ENCODE measurements at places on chromosomes 12 and 14.

GRCh38 chr14:22545842-22546721 lies 42.9 kb downstream of the DAD1 start:
- DNase-seq, result peak; percentile 78

DNA sequence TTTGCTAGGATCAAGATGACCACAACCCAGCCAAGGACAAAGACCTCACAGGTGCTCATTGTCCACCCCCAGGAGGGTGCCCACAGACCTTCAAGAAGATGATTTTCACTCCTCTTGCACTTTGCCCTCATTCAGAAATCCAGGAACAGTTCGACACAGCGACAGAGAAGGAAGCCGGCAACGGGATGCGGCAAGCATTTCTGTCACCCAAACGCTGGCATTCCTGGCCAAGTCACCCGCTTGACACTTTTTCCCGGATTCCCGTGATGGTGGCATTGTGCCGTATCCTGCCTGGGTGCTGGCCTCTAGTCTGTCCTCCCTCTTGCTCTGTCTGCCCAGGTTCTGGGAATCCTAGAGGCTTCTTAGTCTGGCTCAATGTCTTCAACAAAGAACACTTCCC lies 770.4 kb upstream of the ALG10B start:
- no peak for DNase-seq

GRCh38 chr12:94670075-94670474 lies 19.7 kb upstream of the TMCC3 start:
- no peak for DNase-seq

DNA sequence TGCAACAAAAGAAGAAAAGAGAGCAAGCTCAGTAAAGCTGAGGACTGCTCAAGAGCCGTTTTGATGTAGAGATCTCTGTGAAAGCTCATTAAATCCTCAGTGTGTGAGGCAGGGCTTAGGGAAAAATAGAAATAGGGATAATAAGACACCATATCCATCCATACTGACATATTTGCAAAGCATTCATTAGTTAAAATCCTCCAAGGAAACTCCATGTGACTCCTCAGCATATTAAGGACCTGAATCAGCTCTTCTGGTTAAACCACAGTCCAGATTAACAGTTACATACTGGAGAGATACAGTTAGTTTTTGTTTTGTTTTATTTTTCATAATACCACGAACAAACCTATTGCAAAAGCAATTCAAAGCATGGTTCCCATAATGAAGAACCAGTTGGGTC lies 288.2 kb downstream of the PAWR start:
- DNase-seq, result no peak

GRCh38 chr12:9221483-9221882 lies 13.3 kb upstream of the PZP start:
- DNase-seq, result no peak

GRCh38 chr14:33987565-33988080 lies 36.7 kb upstream of the EGLN3 start:
- no peak for DNase-seq

DNA sequence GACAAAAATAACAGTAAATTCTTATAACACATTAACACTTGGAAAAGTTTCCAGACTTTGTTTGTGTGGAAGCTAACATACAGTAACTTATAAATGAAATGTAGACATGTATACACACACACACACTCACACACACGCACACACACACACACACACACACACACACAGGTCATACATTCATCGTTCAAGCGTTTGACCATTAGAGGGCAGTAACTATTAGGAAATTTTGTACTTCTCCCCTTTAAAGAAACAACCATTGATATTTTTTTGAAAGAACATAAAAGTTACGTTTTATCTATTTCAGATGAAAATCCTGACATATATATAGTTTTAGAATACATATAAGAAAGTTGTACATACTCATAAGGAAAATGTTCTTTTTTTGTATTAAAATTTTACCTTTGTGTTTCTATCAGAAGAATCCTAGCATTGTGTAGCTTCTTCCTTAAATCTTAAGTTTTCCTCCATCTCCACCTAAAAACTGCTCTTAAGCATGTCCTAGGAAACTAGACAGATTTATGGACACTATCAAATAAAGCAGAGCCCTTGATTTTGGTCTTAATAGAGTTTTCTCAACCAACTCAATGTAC lies 29.0 kb downstream of the PTPRQ start:
- peak; percentile 3 for DNase-seq

- DNase-seq, result no peak
These were observed 21.3 kb upstream of the POC1B start for GRCh38 chr12:89547101-89547500.

DNA sequence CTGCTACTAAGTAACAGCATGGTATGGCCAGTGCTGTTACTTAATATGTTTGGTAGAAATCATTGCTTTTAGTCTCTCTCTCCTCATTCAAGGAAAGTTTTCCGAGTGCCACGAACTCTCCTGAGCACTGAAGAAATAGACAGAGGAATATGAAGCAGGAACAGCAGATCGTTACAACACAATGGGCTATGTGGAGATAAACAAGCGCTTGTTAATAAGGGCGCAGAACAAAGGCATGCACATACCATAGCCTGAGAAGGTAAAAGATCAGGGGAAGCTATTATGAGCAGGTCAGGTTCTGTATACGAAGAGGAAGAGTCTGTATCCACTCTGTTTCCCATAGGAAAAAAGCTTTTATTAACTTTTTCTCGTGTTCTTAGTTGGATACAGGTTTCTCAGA lies 156.2 kb upstream of the CPNE8 start:
- DNase-seq, result no peak

GRCh38 chr12:13000925-13001774 lies 1.1 kb upstream of the HEBP1 start:
- no peak for DNase-seq

DNA sequence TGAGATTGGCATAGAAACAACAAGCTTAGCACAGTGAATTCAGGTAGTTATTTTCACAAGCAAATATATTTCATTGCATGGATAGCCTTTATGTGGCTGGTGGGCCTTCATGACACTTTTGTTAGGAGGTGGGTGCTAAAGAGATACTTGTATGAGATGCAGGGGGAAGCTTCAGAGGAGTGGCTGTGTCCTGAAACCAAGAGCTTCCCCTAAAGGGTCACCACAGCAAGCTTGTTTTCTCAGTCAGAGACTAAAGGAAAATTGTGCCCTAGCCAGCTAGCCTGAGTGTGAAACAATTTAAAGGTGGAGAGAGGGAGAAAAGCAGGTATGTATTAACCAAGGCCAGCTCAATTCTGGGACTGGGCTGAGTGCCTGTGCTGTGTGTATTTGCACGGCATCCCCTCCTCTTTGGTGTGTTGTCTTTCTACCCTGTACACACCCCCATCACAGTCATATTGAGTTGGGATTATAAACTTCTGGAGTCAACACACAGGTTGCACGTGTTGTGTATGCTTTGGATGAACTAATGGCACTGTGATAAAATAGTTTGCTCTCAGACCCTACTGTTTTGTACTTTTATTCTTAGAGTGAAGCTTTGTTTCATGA lies 79.2 kb downstream of the RASSF8 start:
- no peak for DNase-seq

DNA sequence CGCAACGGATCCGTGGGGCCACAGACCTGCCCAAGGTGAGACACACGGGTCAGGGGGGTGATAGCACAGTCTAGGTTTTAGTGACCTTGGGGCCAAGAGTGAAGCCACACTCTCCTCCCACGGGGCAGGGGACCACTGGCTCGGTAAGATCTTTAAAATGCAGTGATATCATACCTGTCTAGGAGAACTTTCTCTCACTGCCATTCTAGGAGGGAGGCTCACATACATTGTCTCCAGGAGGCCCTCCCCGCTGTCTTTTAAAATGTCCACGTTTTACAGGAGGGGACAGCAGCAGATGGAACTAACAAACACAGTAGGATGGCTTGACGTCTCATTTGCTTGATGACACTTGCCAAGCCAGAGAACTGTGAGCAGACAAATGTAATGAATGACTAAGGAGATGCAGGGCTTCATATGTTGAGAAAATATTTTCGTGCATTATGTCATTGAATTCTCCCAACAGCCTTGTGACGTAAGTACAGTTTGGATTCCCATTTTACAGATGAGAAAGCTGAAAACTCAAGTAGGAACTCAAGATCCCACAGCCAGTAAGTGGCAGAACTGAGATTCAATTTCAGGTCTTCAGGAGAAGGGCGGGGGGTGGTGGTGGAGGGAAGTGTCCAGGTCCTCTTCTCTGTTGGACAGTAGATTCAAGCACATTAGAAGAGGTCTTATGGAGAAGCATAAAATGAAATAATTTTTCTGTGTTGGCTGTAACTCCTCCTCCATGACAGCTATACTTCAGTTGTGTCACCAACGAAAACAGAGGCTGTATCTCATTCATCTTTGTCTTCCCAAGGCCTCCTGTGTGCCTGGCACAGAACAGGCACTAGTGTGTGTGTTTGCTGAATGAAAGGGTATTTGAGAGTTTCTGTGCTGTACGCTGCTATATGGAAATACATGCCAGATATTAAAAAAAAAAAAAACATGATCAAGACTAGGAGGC lies 2.1 kb downstream of the VASH1 start:
- DNase-seq, result no peak

GRCh38 chr12:104608998-104609397 lies 152.2 kb downstream of the CHST11 start:
- DNase-seq, result no peak

DNA sequence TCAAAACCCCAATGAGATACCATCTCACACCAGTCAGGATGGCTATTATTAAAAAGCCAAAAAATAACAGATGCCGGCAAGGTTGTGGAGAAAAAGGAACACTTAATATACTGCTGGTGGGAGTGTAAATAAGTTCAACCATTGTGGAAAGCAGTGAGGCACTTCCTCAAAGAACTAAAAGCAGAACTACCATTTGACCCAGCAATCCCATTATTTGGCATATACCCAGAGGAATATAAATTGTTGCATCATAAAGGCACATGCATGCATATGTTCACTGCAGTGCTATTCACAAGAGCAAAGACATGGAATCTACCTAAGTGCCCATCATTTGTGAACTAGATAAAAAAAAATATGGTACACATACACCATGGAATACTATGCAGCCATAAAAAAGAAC lies 59.9 kb downstream of the MGST1 start:
- no peak for DNase-seq

GRCh38 chr14:58571769-58572472 lies 65.8 kb upstream of the DACT1 start:
- DNase-seq, result no peak

GRCh38 chr12:49582850-49583249 lies 14.9 kb upstream of the MCRS1 start:
- no peak for DNase-seq

DNA sequence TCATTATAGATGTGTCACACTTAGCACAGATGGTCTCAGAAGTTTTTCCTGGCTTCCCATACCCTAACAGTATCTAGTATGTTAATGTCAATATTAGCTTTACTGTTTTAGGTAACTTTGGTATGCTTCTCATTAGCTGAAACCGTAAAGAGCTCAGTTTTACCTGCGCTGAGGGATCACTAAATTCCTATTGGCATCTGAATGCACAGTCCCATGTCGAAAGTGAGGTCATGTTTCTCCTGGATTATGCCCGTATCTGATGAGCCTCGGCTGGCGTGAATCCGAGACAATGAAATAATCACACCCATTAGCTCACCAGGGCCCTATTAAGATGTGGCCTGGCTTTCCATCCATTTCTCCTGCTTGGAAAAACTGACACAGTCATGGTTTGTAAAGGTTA lies 418.2 kb downstream of the ZFP36L1 start:
- DNase-seq, result no peak

- peak; percentile 11 for DNase-seq
These were observed 52.4 kb upstream of the EIF5 start for GRCh38 chr14:103281496-103282231.

DNA sequence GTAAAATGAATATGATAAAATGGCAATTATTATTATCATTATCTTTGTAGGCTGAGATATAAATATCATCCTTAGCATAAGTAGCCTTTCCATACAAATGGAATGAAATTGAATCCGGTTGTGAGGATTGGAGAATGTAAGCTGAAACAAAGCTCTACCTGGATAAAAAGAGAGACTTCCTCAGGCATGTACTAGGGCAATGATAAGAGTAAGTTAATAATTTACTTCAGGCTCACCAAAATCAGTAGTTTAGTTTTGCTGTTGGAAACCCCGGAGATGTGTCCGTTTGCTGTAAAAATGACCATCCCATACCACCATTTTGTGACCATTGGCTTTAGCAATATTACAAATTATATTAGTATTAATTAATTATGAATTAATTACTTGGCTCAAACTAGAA lies 96.3 kb downstream of the C12orf75 start:
- DNase-seq, result no peak

DNA sequence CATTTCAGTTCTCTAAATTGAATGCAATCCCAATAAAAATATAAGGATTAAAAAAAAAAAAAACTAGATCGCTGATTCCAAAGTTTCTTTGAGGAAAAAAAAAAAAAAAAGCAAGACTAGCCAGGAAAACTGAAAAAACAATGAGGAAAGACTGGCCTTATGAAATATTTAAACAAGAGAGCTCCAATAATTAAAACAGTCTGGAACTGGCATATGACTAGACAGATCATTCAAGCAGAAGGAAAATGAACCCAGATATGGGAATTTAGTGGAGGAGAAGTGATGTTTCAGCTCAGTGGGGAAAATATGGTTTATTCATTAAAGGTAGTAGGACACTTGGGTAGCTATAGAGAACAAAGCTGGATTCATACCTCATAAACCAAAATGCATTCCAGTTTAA lies 42.0 kb upstream of the TBC1D15 start:
- no peak for DNase-seq

DNA sequence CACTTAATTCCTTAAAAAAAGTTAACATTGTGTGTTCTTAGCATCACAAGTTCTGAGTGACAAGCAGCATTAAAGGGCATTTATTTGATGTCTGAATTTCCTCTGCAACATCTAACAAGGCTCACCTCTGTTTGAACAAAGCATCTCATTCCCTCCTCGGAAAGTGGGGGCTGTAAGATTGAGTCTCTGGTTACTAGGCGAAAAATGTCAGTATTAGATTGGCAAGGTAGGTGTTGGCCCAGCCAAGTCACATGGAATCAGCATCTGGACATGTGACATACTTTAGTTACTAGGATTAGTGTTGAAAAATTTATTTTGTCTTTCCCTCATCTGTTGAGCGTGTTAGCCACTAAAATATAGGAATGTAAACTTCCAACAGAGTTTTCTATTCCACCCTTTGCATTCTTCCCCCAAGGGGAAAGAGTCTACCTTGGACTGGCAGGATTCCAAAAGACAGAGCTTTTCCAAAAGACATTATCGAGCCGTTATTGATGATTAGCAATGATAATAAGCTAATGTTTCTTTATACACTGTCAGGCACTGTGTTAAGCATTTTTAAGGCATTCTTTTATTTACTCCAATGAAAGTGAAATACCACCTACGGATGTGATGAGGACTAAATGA lies 194.9 kb upstream of the BTG1 start:
- DNase-seq, result no peak

GRCh38 chr12:132560614-132561426 lies 49.6 kb downstream of the LRCOL1 start:
- DNase-seq, result peak; percentile 33

- no peak for DNase-seq
These were observed 258.8 kb downstream of the SLC15A4 start for GRCh38 chr12:128564956-128565355.

GRCh38 chr14:30621354-30621939 lies 672 bp upstream of the SCFD1 start:
- DNase-seq, result no peak
